Adipocyte (in vitro differentiated cells): ENCODE measurements at places on chromosomes 5 and 9.
A peak's percentile ranks its signal among the peaks of the same experiment; 100 is the strongest.

GRCh38 chr5:112289465-112289864 lies 129.6 kb downstream of the EPB41L4A start:
- DNase-seq = no peak

- peak; percentile 94 for DNase-seq
These were observed 61.4 kb downstream of the UGCG start for GRCh38 chr9:111957856-111958631.

DNA sequence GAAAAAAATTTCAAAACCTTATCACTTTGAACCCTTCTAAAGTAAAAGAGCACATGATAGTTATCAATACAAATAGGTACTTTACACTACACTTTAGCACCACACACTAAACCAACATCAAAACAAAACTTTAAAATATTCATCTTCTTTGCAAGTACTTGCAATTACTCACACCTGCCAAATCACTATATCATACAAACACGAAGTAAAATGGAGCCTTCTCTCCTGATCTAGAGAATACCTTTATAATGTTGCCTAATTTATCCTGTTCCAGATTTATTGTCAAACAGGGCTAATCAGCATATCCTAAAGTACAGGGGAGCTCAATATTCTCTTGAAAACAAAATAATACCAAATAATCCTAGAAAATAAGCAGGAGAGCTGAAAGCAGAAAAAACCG lies 3.0 kb downstream of the RNF145 start:
- no peak for DNase-seq

DNA sequence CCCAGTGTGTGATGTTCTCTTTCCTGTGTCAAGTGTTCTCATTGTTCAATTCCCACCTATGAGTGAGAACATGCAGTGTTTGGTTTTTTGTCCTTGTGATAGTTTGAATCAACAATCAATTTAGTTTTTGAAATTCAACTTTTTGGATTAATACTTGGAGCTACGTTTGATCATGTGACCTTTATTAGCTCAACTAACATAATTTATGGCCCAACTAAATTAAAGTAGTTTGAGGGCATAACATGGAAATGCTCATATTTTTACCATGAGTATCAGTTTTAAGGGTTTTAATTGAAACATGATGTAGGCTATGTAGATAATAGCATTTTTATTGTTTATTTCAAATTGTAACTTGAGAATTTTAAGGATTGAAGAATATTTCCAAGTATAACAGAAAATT lies 168.0 kb downstream of the CCDC171 start:
- DNase-seq = peak; percentile 21

DNA sequence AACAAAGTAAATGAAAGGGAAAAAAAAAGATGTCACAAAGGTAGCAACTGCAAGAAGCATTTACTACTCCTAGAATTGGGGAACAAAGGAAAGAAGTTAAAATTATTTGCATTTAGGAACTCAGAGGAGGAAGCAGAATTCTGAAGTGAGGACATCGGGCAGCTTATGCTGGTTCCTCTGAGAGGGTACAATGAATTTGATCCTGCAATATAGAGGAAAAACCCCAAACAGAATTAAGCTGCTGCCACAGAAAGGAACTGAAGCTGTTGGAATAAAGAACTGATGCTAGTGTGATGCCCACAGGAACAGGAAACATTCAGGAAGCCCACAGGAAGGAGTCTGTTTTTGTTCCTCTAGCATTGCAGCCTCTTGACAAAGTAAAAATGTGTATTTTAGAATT lies 22.3 kb upstream of the TBCA start:
- no peak for DNase-seq

DNA sequence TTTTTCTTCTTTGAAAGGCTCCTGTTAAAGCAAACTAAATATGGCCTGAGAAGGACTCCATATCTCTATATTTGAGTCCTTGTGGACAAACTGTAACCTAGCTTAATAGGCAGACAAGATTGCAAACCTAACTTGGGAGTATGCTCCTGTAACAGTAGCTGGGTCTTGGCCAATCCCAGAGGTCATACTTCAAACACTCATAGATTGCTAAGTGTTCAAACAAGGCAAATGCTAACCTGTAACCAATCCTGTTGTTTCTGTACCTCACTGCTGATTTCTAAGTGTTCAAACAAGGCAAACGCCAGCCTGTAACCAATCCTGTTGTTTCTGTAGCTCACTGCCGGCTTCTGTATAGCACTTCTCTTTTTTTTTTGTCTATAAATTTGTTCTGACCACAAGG lies 50.6 kb upstream of the CLK4 start:
- DNase-seq = no peak

GRCh38 chr5:145737578-145737977 lies 97.6 kb downstream of the PRELID2 start:
- no peak for DNase-seq

DNA sequence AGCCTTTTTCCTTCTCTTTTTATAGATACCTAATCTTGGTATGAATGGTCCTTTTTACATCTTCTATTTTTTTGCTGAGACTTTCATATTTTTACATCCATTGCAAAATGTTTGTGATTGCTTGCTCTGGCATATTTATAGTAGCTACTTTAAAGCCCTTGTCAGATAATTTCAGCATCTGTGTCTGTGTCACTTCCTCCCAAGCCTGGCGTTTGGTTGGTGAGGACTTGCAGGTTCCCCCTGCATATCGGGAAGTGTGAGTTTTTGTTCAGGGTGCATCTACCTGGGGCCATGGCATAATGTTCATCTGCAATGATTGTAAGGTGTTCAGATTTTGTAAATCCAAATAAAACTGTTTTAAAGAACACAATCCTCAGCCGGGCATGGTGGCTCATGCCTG lies 8.9 kb downstream of the FBXW5 start:
- no peak for DNase-seq

- DNase-seq = no peak
These were observed 9.4 kb upstream of the PRSS3 start for GRCh38 chr9:33785914-33786313.
